Activated gamma-delta T cell treated with Interleukin-2 at 50 U/mL for 16 hours (primary cell): ENCODE measurements at places on chromosomes 16 and 17.

DNA sequence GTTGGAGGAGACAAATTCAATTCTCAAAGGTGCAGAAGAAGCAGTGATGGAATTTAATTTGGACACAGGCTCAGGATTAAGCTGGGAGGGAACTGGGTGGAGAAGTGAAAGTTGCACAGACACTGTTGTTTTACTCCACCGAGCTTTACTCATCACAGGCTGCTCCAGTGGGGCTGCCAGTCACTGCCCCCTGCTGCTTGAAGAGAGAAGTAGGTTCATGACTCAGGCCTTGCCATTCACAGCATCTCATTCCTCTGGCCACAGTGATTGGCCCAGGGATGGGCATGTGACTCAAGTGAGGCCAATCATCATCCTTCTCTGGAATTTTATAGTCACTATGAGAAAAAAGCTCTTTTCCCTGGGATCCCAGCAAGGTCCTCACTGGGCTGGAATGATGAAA is 11.8 kb downstream of the GNAO1 start:
- peak; percentile 48 for DNase-seq

DNA sequence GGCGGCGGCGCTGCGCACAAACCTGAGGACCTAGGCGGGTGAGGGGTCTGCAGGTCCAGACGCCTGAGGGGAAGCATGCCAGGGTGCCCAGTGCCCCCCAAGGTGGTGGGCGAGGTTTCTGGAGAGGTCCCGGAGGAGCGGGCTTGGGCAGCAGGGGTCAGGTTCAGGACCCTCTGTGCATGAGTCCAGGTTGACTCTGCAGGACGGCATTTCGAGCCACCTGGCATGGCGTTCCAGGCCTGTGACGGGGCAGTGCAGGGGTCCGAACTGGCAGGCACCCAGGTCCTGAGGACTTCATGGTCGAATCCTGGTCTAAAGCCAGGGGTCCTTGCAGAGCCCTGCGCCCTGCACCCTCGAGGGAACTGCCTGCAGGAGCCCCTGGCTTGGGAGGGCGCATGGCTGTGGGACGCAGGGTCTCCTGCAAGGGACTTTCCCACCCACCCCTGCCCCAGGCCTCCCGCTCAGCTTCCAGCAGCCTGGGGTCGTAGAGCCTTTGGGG is 3.5 kb downstream of the SLC16A3 start:
- DNase-seq: no peak

DNA sequence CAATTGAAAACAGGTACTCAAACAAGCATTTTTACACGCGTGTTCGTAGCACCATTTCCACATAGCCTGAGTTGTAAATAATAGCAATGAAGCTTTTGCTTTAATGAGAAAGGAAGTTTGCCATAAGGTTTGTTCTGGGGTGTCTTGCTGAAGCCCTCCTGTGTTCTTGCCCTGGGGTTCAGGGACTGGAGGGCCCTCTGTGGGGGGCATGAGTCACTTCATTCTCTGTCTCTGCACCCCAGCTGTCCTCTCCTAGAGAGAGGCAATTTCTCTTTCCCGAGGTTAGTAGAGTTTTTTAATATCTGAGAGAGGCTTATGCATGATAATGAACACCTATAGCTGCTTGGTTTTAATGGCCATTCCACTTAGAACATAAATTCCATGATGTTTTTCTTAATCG is 9.6 kb downstream of the AFMID start:
- DNase-seq: no peak

GRCh38 chr17:65926599-65926998 is 265.3 kb downstream of the CEP112 start:
- DNase-seq: no peak

- DNase-seq: no peak
Measured at GRCh38 chr17:36019423-36019822, 1.7 kb upstream of the CCL23 start.

DNA sequence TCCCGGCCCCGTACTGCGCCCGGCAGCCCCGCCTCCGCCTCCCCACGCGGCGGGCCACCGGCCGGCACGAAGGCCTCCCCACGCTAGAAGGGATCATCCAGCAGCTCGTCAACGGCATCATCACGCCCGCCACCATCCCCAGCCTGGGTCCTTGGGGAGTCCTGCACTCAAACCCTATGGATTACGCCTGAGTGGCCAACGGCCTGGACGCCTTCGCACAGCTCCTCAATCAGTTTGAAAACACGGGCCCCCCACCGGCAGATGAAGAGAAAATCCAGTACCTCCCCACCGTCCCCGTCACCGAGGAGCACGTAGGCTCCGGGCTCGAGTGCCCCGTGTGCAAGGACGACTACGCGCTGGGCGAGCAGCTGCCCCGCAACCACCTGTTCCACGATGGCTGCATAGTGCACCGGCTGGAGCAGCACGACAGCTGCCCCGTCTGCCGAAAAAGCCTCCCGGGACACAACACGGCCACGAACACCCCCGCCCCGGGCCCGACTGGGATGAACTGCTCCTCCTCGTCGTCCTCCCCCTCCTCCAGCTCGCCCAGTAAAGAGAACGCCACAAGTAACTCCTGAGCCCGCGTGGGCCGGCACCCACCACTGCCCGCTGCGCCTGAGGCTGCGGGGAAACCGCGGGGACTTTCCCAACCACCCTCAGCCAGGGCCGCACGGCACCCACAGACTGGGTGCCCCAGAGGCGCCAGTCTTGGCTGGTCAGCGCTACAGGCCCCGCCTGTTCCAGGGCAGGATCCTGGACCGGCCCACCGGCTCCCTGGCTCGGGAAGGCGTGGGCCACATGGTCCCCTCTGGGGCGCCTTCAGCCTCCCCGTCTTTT is 39.0 kb upstream of the AKAP1 start:
- peak; percentile 6 for DNase-seq

DNA sequence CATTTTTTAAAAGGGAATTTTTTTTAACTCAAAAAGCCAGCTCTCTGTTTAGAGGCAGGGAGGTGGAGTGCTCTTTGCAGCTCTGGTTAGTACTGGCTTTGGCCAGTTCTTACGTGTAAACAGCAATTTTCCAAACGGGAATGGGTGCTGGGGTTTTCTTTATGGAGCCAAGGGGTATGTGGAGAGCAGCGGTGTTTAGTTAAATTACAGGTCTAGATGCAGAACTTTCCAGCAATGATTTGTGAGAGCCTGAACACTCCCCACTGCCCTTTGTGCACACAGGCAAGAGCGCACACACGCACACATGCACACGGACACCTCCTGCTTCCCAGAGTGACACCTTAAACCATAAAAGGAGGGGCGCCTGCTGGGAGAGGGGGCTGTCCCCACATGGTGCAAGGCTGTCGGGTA is 140.2 kb downstream of the MSI2 start:
- DNase-seq: no peak

DNA sequence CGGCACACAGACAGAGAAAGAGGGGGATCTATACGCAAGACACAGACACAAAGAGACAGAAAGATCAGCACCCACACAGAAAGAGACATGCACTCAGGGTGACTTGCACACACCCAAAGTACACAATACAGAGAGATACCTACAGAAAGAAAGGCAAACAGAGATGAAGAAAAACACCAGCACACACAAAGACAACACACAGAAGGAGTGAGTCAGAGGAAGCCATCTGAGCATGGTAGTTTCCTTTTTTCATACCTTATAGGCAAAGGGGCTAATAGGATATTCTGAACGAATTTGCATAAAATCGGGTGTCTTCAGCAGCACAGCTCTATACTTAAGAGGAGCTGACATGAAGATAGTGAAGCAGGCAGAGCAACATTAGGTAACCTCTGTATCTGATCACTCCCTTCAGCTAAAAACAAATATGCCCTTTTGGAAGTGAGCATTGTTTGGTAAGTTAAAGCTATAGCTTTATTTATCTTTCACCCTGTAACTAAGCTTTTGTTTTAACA is 198.6 kb downstream of the AATF start:
- peak; percentile 3 for DNase-seq

DNA sequence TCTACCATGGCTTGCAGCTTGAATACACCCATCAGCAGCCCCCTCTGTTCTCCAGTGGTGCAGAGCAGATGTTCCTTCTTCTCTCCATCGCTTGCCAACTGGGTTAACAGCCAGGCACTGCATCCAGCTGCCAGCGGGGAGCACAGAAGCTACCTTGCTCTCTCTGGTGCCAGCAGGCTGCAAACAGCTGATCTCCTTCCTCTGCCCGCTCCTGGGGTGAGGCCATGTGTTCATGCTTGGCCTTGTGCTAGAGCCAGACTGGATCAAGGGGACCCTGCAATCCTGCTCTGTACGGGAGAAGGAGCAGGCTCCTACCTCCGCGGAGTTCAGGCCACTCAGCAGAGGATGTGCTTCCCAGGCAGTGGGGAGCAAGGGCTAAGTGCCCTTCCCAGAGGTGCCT is 24.1 kb upstream of the ENGASE start:
- DNase-seq: no peak

- no peak for DNase-seq
Measured at GRCh38 chr16:81956213-81956948, 54.9 kb downstream of the SDR42E1 start.

GRCh38 chr17:16962804-16963203 is 9.1 kb downstream of the TNFRSF13B start:
- no peak for DNase-seq
